ENCODE measurements at places on chromosomes 4 and X. TPM values are rescaled to one million over a fixed set of nuclear protein-coding genes. Genes with fewer than 3 reads are reported as not detected.
A peak's percentile ranks its signal among the peaks of the same experiment; 100 is the strongest.

Gene UGT2A3
- not detected for polyA plus RNA-seq

Gene TMEM255A
- polyA plus RNA-seq, result 0.03 TPM

Gene BRS3
- polyA plus RNA-seq, result not detected

Gene CXXC4
- polyA plus RNA-seq, result not detected

Gene FANCB
- polyA plus RNA-seq, result 3.9 TPM

Gene GPM6B
- polyA plus RNA-seq, result 0.35 TPM

Gene RIBC1
- polyA plus RNA-seq, result 0.42 TPM

Gene TMEM156
- 0.68 TPM for polyA plus RNA-seq

GRCh38 chr4:172105918-172106317, 292.7 kb downstream of the GALNTL6 start:
- H3K27ac ChIP-seq, result no peak overlapping the region
- H3K36me3 ChIP-seq, result no peaks in the 10 kb centered on the region
- DNase-seq, result no peak

DNA sequence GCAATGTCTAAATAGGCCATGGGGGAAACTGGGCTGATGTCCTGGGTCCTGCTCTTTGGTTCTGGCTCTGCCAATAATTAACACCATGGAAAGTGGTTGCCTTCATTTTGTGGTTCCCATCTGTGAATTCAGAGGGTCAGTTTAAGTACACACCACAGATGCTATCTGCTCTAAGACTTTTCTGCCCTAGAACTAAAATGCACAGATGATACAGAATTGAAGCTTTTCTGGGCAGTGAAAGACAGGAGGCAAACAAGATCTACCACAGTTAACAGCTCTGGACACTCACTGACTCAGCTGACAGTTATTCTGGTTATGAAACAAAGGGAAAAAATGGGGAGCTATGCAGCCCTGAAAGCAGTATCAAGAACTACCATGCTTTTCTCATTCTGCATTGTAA, 37.3 kb downstream of the APBB2 start:
- H3K4me3 ChIP-seq, result no peak overlapping the region
- H3K4me1 ChIP-seq, result peaks cover 25% of the 10 kb centered on the region
- H3K27ac ChIP-seq, result no peak overlapping the region
- H3K36me3 ChIP-seq, result no peaks in the 10 kb centered on the region

- no peaks in the 10 kb centered on the region for H3K27me3 ChIP-seq
- no peaks in the 10 kb centered on the region for H3K36me3 ChIP-seq
- no peak overlapping the region for H3K27ac ChIP-seq
- DNase-seq, result no peak
- H3K4me1 ChIP-seq, result no peaks in the 10 kb centered on the region
Measured at GRCh38 chr4:119536572-119537528, 91.8 kb downstream of the PDE5A start.

GRCh38 chr4:133320576-133321170, 171.6 kb downstream of the PCDH10 start:
- no peaks in the 10 kb centered on the region for H3K36me3 ChIP-seq
- DNase-seq, result no peak
- H3K4me1 ChIP-seq, result no peaks in the 10 kb centered on the region
- H3K27ac ChIP-seq, result no peak overlapping the region
- no peak overlapping the region for H3K4me3 ChIP-seq

- peak; percentile 77 for DNase-seq
- peaks cover 3% of the 10 kb centered on the region for H3K36me3 ChIP-seq
- H3K4me1 ChIP-seq, result peaks cover 14% of the 10 kb centered on the region
- no peaks in the 10 kb centered on the region for H3K27me3 ChIP-seq
- peak overlapping the region; percentile 84 for H3K27ac ChIP-seq
Measured at GRCh38 chr4:127708985-127709384, 21.2 kb upstream of the SLC25A31 start.

DNA sequence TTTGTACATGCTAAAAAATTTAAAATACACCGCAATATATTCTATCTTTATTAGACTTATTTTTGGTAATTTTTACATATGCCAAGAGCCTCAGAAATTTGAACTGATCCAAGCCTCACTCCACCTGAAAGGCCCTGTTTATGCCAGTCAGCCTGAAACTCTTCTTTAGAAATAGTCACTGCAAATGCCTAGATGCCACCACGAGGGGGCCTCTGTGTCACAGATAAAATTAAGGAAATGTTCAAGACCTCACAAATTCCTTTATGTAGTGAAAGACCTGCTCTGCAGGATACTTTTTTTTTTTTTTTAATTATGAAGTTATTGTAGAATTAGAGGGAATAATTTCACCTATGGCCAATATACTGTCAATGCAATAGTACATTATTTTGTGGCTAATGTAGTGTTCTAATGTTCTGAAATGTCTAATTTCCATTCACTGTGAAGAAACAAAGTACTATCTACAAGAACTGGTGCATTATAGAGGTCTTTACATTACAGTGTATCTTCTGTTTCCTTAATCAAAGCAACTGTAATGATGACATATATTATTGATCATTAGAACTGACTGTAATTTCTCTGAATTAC, 69.8 kb downstream of the DTHD1 start:
- no peaks in the 10 kb centered on the region for H3K27me3 ChIP-seq
- H3K4me3 ChIP-seq, result no peak overlapping the region
- H3K4me1 ChIP-seq, result no peaks in the 10 kb centered on the region
- no peak overlapping the region for H3K27ac ChIP-seq

DNA sequence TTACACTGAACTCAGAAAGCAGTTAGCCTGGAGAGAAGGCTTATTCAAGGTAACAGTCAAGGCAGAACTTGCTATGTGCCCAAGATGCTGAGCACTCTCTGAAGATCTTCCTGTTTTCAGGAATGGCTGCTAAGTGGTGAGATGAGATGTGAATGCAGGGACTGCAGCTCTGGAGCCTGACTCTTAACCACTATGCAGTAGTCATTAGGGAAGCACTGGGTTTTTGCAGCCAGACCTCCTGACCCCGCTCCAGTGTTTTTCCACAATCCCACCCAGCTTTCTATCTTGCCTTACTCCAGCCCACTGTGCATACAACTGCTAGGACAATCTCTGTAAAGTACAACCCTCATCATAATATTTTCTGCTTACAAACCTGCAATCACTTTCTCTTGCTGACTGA, 95.2 kb upstream of the LNX1 start:
- H3K36me3 ChIP-seq, result no peaks in the 10 kb centered on the region
- no peak overlapping the region for H3K27ac ChIP-seq
- no peak overlapping the region for H3K4me3 ChIP-seq
- no peak for DNase-seq
- peaks cover 7% of the 10 kb centered on the region for H3K4me1 ChIP-seq

GRCh38 chr4:5828005-5828391, 64.9 kb downstream of the CRMP1 start:
- no peak for DNase-seq
- H3K36me3 ChIP-seq, result peaks cover 12% of the 10 kb centered on the region
- H3K4me3 ChIP-seq, result no peak overlapping the region
- H3K27me3 ChIP-seq, result no peaks in the 10 kb centered on the region

DNA sequence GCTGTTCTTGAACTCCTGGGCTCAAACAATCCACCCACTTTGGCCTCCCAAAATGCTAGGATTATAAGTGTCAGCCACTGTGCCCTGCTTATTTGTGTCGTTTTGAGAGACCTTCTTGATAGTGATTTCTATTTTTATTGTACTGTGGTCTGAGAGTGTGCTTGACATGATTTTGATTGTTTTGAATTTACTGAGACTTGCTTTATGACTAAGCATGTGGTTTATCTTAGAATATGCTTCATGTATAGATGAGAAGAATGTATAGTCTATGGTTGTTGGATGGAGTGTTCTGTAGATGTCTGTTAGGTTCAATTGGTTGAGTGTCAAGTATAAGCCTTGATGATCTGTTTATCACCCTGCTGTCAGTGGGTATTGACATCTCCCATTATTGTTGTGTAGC, 789.3 kb downstream of the IL1RAPL1 start:
- H3K27me3 ChIP-seq, result no peaks in the 10 kb centered on the region
- no peaks in the 10 kb centered on the region for H3K4me1 ChIP-seq

GRCh38 chr4:742742-743311, 37.2 kb downstream of the PCGF3 start:
- DNase-seq, result no peak
- H3K36me3 ChIP-seq, result peaks cover 18% of the 10 kb centered on the region
- H3K4me3 ChIP-seq, result no peak overlapping the region
- H3K27me3 ChIP-seq, result no peaks in the 10 kb centered on the region
- no peak overlapping the region for H3K27ac ChIP-seq

DNA sequence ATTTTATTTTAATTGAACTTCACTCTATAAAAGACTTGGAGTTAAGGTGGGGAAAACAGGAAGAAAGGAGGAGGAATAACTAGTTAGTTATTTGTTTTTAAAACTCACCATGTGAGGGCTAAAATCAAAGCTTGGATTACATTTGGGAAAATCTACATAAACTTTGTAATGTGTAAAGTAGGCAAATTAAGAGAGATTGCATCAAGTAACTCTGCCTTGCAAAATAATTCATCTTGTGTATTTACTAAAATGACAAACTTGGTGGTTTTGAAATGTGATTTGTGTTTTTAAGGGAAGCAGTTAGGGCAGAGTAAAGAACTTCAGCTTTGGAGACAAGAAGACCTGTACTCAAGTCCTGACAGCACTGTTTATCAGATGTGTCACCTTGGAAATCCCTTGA, 43.3 kb upstream of the RASSF6 start:
- no peak overlapping the region for H3K27ac ChIP-seq
- no peaks in the 10 kb centered on the region for H3K36me3 ChIP-seq
- H3K27me3 ChIP-seq, result no peaks in the 10 kb centered on the region
- no peak overlapping the region for H3K4me3 ChIP-seq

- H3K4me1 ChIP-seq, result no peaks in the 10 kb centered on the region
- no peak overlapping the region for H3K27ac ChIP-seq
- DNase-seq, result no peak
- H3K36me3 ChIP-seq, result no peaks in the 10 kb centered on the region
- no peaks in the 10 kb centered on the region for H3K27me3 ChIP-seq
- H3K4me3 ChIP-seq, result no peak overlapping the region
Measured at GRCh38 chr4:124873361-124874171, 161.0 kb upstream of the ANKRD50 start.

- no peak overlapping the region for H3K4me3 ChIP-seq
- H3K27ac ChIP-seq, result no peak overlapping the region
- no peaks in the 10 kb centered on the region for H3K4me1 ChIP-seq
- no peaks in the 10 kb centered on the region for H3K36me3 ChIP-seq
- no peaks in the 10 kb centered on the region for H3K27me3 ChIP-seq
- DNase-seq, result no peak
Measured at GRCh38 chr4:21649391-21650090, 299.0 kb downstream of the KCNIP4 start.

- DNase-seq, result no peak
- H3K4me3 ChIP-seq, result no peak overlapping the region
- no peaks in the 10 kb centered on the region for H3K4me1 ChIP-seq
- no peaks in the 10 kb centered on the region for H3K27me3 ChIP-seq
Measured at GRCh38 chrX:116841290-116841689, 378.5 kb upstream of the CT83 start.

DNA sequence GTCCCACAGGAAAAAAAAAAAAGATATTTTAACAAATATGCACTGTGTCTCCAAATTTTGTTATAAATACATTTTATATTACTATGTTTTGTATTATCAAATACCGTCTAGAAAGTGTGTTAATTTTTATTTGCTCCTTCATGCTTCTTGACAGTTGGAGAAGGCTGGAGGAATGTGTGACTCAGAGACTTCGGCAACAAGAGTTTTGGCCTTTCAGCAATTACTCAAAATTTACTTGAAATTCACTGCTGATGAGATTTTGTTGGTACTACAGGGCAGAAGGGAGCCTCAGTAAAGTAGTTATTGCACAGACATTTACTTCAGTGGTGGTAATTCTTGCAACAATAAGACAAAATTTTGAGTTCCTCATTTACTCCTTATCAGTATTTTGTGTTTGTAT, 2164.0 kb downstream of the PCDH7 start:
- H3K27me3 ChIP-seq, result no peaks in the 10 kb centered on the region
- H3K36me3 ChIP-seq, result no peaks in the 10 kb centered on the region
- no peak for DNase-seq
- H3K4me1 ChIP-seq, result no peaks in the 10 kb centered on the region

- no peak overlapping the region for H3K27ac ChIP-seq
- no peak overlapping the region for H3K4me3 ChIP-seq
- H3K4me1 ChIP-seq, result no peaks in the 10 kb centered on the region
- H3K27me3 ChIP-seq, result no peaks in the 10 kb centered on the region
- H3K36me3 ChIP-seq, result no peaks in the 10 kb centered on the region
Measured at GRCh38 chrX:924017-924416, 288.4 kb downstream of the CRLF2 start.

- no peaks in the 10 kb centered on the region for H3K27me3 ChIP-seq
- H3K4me3 ChIP-seq, result no peak overlapping the region
- H3K27ac ChIP-seq, result no peak overlapping the region
- no peak for DNase-seq
- peaks cover 2% of the 10 kb centered on the region for H3K4me1 ChIP-seq
- H3K36me3 ChIP-seq, result no peaks in the 10 kb centered on the region
Measured at GRCh38 chr4:92872604-92873003, 568.8 kb downstream of the GRID2 start.

DNA sequence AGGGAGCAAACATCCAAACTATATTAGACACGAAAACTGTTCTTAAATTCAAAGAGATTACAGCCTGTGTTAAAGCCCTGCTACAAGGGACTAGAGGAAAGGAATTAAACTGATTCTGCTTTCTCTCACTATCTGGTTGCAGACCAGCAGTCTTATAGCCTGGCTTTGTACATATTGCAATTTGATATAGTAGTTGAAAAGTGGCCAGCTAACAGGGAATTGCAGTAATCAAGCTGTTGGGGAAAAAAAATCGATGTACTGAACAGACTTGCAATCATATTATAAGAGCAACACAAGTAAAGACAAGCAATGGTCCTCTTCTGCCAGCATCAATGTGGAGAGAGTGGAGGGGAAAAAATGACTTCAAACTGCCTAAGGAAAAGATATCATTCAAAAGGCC, 364.4 kb upstream of the EPHA5 start:
- no peak overlapping the region for H3K27ac ChIP-seq
- no peaks in the 10 kb centered on the region for H3K4me1 ChIP-seq
- no peaks in the 10 kb centered on the region for H3K36me3 ChIP-seq
- no peak for DNase-seq
- no peak overlapping the region for H3K4me3 ChIP-seq
- no peaks in the 10 kb centered on the region for H3K27me3 ChIP-seq

All from keratinocyte (primary cell).